Fibroblast of lung (primary cell): ENCODE measurements at places on chromosomes 2 and 18. TPM values are rescaled to one million over a fixed set of nuclear protein-coding genes. Genes with fewer than 3 reads are reported as not detected.

GRCh38 chr2:146025519-146025918 lies 1505.6 kb upstream of the ZEB2 start:
- DNase-seq = no peak

GRCh38 chr2:157264099-157264498 lies 6.6 kb downstream of the GALNT5 start:
- peak; percentile 30 for DNase-seq

DNA sequence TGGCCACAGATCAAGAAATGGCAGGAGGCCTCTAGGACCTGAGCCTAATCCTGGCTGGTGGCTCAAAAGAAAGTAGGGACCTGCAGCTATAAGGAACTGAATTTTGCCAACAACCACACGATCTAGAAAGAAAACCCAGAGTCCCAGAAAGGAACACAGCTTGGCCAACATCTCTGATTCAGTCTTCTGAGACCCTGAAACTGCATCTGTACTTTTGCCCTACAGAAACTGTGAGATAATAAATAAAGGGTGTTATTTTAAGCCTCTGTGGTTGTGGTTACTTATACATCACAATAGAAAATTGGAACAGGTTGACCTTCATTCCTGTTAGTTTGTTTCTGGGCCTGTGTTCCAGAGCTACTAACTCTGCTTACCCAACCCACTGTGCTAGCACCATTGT lies 356.8 kb upstream of the ST6GAL2 start:
- no peak for DNase-seq

DNA sequence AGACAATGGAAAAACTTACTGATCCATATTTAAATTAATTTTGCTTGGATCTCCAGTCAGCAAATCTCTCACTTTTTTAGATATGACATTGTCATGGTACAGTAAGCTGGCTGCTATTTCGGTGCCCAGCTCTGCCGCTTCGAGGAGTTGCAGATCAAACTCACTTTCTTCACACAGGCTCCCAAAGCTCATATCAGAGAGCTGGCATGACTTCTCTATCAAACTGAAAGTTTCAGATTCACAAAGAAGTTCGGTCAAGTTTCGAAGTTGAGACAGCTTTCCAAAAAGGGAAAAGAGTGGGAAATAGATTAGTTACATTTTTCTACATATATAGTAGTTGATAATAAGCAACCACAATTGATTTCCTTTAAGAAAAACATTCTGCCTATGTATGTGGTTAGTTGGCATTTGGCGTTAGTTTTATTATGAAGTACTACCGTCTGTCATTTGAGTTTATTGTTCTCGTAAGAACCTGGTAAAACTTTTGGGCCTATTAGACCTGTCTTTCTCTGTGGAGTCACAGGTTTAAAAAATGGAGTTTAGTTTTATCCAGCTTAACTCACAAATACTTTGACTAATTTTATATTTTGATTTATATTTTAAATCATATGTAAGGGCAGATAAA lies 118.8 kb downstream of the ABCA12 start:
- no peak for DNase-seq

GRCh38 chr18:9354256-9354655 lies 19.7 kb downstream of the TWSG1 start:
- no peak for DNase-seq

GRCh38 chr2:242030858-242031257 lies 161.3 kb downstream of the RTP5 start:
- no peak for DNase-seq

DNA sequence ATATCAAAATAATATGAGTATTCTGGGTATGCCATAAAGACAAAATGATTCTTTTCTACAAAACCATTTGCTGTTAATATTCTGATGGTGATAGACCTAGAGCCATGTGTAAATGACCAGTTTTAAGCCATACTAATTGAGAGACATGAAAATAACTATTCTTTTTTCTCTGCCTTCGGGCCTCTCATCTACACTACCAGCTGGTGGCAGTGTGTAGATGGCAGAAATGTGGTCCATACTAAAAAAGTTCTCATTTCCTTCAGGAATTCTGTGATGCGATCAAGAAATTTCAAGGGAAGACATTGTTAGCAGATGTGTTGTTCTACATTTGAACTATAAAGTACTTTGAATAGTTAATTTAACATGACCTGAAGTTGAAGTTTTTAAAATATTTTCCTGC lies 485.2 kb downstream of the TRIB2 start:
- peak; percentile 8 for DNase-seq

DNA sequence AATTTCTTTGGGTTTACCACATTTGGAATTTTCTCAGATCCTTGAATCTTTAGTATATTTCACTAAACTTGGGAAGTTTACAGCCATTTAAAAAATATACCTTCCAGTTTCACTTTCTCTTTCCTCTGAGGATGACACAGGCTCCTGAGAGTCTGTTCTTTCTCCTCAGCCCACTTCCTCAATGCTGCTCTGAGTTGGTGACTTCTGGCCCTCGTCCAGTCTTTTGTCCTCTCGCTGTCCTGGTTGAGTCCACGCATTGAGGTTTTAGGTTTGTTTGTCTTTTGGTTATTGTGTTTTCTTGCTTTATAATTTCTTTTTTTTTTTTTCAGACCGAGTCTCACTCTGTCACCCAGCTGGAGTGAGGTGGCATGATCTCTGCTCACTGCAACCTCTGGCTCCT lies 40.7 kb upstream of the GALR1 start:
- peak; percentile 63 for DNase-seq

DNA sequence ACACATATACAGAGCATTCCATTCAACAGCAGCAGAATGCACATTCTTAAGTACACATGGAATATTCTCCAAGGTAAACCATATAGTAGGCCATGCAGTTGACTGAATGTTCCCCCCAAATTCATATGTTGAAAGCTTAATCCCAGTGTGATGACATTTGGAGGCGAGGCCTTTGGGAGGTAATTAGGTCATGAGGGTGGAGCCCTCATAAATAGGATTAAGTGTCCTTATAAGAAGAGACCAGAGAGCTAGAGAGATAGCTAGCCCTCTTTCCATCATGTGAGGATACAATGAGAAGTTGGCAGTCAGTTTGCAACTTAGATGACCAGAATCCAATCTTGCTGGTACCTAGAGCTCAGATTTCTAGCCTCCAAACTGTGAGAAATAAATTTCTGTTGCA lies 27.6 kb downstream of the TMEM185B start:
- DNase-seq = no peak

GRCh38 chr18:49778826-49779465 lies 34.4 kb downstream of the ACAA2 start:
- DNase-seq = peak; percentile 13

- no peak for DNase-seq
Measured at GRCh38 chr18:49980896-49981295, 167.6 kb upstream of the ACAA2 start.

DNA sequence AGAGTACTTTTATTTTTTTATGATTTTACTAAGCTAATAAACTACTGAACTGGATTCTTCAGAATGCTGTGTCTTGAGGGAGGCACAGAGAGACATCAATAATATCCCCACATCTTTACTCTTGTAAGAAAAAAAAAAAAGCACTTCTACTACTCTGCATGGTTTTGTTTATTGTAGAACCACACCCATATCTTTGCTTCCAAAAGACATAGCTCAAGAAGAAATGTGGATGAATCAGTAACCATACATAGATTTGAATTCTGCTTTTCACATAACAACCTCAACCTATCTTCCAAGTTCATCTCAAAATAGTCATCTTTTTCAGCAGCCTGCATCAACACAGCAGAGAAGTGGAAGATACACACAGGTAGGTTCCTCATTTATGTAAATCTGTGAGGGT lies 12.2 kb upstream of the COL5A2 start:
- peak; percentile 69 for DNase-seq

DNA sequence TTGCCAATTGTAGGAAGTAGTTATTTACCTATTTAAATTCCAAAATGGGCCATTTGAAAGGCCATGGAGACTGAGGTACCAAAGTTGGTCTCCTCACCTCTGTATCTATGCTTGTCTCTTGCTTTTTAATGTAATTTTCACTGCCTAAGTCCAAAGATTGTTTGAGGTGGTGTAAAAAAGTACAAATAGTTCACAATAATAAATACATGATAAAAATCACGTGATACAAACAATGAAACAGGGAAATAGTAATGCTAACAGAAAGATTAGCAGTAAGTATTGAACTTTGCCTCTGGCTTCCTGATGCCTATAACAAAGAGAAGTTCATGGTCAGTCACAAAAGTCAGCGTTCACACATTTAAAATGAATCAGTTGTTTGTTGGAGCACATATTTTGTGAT lies 67.6 kb downstream of the CNTNAP5 start:
- no peak for DNase-seq

- DNase-seq = peak; percentile 97
Measured at GRCh38 chr2:18077704-18078103, 199.2 kb downstream of the KCNS3 start.

DNA sequence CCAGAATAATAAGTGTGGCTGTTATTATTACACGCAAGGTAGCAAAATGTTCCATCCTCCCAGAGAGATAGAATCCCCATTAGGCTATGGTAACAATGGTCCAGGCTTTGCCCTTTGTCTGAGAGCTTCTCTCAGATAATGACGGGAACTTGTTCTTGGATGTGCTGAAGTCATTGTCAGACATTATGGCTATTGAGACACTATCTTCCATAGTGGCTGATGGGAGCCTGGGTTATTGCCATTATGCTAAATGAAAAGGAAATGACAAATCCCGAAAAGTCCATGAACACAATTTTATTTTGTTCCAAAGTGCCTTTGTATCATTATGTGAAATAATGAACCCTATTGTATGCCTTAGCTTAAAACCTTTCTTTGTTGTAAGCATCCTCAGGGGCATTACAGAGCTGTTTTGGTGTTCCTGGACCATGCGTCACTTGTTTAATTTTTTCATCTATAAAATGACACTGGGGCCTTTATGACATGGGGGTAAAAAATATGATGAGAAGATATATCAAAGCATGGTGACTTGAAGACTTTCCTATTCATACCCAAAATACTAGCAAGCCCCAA lies 218.5 kb downstream of the KCNS3 start:
- no peak for DNase-seq

- DNase-seq = no peak
Measured at GRCh38 chr2:174383796-174384195, 11.7 kb upstream of the SCRN3 start.

DNA sequence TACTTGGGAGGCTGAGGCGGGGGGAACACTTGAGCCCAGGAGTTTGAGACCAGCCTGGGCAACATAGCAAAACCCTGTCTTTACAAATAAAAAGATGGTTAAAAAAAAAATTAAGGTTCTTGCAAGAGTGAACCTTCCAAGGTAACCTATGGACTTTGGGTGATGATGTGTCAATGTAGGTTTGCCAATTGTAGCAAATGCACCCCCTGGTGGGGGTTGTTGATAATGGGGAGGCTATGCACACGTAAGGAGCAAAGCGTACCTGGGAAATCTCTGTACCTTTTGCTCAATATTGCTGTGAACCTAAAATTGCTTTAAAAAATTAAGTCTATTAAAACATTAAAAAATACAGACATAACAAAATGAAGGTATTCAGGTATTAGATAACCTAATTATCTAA lies 70.4 kb downstream of the CWC22 start:
- DNase-seq = peak; percentile 20

DNA sequence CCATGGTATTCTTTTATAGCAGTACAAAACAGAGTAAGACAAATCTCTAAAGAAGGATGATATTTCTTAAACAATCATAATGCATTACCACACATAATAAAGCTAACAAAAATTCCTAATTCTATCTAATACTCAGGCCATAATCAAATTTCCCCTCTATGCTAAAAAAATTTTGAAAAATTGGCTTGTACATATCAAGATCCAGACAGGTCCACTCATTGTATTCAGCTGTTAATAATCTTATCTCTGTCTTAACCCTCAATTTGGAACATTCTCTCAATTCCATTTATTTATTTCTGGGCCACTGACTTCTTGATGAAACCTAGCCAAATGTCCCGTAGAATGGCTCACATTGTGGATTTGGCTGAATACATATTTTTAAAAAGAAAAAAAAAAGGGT lies 59.1 kb upstream of the PAX3 start:
- DNase-seq = no peak

DNA sequence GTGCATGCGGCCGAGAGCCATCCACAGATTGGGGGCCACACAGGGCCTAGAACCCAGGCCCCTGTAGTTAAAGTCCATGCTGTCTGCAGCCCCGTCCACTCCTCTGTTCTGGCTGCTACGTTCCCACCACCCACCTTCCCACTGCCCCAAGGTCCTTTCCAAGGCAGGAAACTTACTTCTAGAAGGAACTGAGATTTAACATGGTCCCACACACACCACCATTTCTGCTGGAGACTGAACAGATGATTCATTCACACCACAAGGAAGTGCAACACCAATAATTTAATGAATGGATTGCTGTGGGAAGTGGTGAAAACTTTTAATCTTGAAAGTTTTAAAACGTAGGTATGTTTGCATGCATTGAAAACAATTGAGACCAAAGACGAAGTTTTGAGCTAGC lies 95.2 kb downstream of the LBH start:
- no peak for DNase-seq

DNA sequence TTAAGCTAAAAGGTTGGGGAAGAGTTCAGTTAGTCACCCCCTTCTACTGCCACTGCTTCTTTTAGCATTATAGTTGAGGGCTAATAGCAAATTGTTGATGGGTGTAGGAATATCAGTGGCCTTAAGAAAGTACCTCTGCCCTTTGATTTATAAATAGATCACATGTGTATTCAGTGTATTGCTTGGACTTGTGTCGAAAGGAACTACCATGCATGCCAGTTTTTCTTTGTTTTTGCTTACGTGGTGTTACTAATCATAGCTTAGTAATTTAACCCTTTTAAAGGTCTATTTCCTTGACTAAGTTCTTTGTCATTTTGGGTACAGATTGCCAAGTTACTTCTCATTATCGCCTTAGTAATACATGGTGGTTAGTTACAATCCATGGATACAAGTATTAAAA lies 85.6 kb downstream of the MIB1 start:
- DNase-seq = peak; percentile 61

GRCh38 chr2:57576983-57577382 lies 469.6 kb upstream of the VRK2 start:
- DNase-seq = no peak

Gene ICA1L
- 3.1 and 4.6 TPM in 2 replicates for total RNA-seq

Gene POTEE
- total RNA-seq = not detected in 2 replicates

Gene SERPINB13
- total RNA-seq = not detected in 2 replicates

Gene TNFRSF11A
- total RNA-seq = 0.26 and 0.66 TPM in 2 replicates

Gene ANKZF1
- total RNA-seq = 28.8 and 32.7 TPM in 2 replicates

Gene WNT10A
- total RNA-seq = not detected in 2 replicates

Gene ARHGAP15
- total RNA-seq = under 0.01 TPM in 1 of 2 replicates, not detected in the other

Gene SNTG2
- total RNA-seq = not detected in 2 replicates

Gene KLHL14
- not detected in 2 replicates for total RNA-seq

Gene C1QL2
- total RNA-seq = not detected in 2 replicates

Gene DOK6
- total RNA-seq = 4.0 and 6.7 TPM in 2 replicates

Gene HOXD1
- total RNA-seq = not detected in 2 replicates
